ENCODE measurements at places on chromosomes 1 and 21.

GRCh38 chr21:36692835-36693488, 6.0 kb upstream of the SIM2 start:
- peak; percentile 8 for DNase-seq

- DNase-seq, result peak; percentile 73
These were observed 42.1 kb upstream of the ZP4 start for GRCh38 chr1:237932816-237933215.

- DNase-seq, result no peak
These were observed 126.4 kb upstream of the SLC45A1 start for GRCh38 chr1:8191474-8191873.

- no peak for DNase-seq
These were observed 8.3 kb downstream of the NOS1AP start for GRCh38 chr1:162077648-162078299.

DNA sequence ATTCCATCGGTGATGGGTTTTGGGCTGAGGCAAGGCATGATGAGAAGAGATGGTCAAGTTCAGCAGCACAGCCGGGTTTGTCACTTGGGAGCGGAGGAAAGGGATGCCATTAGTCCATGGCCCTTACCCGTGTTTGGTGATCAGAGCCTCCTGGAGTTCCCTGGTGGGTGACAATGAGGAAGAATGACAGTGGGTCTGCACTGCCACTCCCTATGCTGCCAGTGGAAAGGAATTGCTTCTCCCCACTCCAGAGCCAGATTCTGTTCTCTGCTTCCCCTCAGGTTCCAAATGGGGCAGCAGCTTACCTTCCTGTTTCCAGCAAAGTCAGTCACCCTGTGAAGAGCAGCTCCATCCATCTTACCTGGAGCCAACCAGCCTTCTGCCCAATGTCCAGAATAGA, 393.1 kb downstream of the PTPRU start:
- DNase-seq, result no peak

DNA sequence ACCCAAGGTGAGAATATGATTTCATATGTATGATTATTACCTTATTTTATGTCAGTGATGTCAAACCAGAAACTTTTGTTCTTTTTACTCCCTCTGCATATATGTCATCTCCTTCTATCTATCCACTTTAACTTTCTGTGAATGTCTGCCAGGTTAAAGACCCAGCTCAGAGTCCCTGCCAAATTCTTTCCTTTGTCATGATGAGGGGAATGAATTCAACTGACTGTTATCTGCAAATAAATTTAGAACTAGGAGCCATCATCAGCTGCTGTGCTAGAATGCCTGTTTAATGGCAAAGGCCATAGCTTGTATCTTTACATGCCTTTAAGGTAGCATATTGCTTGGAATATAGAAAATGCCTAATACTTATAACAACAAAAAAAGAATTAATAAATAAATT, 815.6 kb upstream of the NEGR1 start:
- no peak for DNase-seq

GRCh38 chr1:65065524-65066418, 82.2 kb upstream of the AK4 start:
- no peak for DNase-seq

DNA sequence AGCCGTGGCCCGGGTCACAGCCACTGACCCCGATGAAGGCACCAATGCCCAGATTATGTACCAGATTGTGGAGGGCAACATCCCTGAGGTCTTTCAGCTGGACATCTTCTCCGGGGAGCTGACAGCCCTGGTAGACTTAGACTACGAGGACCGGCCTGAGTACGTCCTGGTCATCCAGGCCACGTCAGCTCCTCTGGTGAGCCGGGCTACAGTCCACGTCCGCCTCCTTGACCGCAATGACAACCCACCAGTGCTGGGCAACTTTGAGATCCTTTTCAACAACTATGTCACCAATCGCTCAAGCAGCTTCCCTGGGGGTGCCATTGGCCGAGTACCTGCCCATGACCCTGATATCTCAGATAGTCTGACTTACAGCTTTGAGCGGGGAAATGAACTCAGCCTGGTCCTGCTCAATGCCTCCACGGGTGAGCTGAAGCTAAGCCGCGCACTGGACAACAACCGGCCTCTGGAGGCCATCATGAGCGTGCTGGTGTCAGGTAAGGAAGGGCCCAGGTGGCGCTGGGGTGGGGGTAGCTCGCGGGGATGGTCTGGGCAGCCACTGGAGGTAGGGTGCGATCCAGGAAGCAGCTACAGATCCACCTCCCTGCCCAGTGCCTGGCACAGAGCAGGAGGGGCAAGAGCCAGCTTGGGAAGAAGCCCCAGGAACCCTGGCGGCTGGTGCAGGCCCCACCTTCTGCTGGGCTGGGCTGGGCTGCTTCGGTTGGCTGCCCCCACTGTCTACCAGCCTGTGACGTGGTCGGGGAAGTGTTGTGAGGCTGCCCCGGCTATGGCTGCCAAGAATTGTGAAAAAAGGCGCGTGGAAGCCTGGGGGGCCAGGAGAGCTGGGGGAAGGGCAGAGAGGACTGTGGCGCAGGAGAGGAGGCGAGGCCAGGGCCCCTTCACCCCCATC, 3.8 kb downstream of the CELSR2 start:
- peak; percentile 81 for DNase-seq

- no peak for DNase-seq
These were observed 94.6 kb downstream of the FGGY start for GRCh38 chr1:59391212-59392179.

- DNase-seq, result no peak
These were observed 734 bp downstream of the PTPN22 start for GRCh38 chr1:113870778-113871177.

DNA sequence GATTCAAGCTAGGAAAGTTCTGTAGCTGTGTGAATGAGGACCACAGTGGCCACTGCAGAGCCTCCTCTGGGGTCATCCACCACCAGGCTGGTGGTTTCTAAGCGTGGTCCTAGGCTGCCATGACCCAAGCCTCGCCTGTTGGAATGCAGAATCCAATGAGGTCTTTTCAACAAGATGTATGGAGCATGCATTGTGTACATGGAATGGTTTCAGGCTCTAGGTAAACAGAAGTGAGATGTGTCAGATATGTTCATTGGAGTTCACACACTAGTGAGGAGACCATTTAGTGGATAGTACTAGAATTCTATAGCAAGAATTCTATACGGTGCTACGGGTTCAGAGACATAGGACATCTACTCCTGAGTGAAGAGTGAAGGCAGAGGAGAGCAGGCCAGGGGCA, 10.7 kb downstream of the RNU5D-1 start:
- DNase-seq, result no peak

DNA sequence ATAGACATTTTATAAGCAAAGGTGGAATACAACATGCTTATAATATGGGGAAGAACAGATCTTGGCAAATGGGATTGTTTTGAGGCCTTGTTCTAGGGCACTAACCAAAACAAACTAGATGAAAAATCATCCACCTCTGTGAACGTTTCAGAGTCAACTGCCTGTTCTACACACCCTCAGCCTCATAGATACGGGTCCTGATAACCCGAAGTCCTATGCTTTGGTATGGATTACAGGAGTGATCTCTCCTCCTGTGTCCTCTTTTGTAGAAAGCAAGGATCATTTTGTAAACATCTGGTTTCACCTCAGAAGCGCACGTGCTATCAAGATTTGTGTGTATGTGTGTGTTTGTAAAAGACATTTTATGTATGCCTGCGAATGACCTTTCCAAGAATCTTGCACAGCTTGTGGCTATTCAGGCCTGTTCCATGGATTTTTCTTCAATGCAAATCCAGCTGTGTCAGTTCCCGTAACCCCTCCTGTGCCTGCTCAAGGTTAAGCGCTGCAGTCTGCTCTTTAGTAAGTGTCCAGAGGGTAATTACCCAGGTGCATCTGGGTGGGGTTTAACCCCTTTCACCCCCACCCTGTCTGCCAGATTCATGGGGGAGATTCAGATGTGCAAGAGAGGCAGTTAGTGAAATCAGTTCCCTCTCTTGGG, 132.4 kb downstream of the ROR1 start:
- DNase-seq, result no peak

DNA sequence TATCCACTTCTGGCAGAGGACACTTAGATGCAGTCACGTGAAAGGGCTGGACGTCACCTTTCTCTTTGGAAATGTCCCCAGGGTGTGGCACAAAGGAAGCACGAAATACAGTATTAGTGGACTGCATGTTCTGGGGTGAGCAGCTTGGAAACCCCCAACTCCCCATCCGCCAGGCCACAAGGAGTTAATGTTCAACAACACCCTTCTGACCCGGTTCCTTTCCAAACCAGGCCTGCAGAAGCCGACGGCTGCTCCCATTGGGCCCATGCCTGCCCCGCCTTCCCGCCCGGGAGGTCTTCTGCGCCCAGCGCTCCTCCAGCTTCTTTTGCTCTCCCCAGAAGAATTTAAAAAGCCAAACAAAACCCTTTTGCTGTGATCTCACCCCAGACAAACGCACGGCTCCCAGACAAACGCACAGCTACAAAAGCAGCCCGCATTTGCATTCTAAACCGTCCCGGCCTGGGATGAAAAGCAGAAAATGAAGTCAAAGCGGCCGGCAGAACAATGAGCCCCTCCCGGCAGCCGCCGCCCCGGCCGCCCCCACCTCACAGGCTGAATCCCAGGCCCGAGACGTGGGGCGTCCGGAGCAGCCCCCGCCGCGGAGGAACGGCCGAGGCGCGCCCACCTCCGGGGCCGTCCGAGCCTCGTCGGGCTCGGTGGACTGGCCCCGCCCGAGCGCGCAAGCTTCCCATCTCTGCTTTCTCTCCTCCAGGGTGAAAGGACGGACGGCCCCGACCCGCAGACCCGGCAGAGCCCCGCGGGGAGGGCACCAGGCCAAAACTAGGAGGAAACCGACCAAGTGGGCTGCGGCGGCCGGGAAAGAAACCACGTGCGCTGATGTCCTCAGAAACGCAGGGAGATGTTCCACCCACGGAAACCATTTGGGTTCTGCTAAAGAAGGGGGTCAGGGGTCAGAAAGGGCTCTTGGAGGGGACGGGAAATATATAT, 101.9 kb downstream of the PLPP3 start:
- DNase-seq, result peak; percentile 83

DNA sequence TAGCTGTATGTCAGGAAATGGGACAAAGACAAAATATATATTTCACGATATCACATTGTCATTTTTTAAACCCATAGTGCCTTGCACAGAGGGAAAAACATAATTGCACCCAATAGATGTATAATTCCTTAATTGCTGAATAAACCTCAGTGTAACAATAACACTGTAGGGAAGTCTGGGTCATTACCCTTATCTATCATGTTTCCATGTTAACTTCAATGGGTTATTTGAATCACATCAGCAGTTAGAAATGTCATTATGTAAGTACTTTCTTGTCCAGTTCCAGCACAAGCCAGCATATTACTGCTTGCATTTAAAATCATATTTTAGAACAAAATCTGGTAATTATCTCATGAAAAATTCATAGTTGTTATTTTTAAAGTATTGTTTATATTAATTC, 222.7 kb downstream of the HMCN1 start:
- DNase-seq, result no peak

DNA sequence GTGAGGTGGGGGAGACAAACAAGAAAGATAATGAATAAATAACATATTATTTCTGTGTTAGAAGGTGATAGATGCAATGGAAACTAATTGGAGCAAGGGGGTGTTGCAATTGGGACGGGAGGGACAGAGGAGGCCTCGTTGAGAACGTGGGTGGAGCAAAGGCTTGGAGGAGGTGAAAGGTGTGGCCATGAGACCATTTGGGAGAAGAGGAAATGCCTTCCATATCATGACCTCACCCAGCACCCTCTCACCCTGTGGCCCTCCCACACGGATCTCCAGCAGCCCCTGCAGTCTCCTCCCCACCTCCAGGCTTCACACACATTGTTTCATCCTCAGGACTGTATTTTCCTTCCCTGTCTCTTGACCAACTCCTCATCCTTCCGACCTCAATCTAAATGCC, 85.3 kb upstream of the ARHGAP29 start:
- DNase-seq, result no peak

DNA sequence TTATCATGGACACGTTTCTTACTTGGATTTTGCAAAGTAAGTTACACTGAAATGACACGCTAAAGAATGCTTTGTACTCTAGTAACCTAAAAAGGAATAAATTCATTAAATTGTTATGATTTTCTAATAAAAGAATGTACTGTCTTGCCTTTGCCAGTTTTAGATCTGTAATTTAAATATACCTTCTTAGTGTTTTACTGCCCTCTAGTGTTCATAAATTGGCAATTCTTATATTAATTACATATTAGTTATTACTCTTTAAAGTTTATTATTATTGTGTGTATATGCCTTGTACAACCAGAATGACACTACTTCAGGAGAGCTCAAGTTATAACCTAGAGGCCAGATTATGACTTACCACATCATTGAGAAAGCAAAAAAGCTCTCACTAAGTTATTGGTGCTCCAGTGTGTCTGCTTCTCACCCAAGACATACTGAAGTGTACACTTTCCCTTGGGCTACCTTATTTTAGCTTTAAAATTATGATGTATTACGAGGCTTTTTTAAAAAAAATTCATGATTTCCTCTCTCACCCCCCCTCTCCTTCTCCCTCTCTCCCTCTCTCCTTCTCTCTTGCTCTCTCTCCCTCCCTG, 169.9 kb downstream of the HS2ST1 start:
- peak; percentile 25 for DNase-seq

DNA sequence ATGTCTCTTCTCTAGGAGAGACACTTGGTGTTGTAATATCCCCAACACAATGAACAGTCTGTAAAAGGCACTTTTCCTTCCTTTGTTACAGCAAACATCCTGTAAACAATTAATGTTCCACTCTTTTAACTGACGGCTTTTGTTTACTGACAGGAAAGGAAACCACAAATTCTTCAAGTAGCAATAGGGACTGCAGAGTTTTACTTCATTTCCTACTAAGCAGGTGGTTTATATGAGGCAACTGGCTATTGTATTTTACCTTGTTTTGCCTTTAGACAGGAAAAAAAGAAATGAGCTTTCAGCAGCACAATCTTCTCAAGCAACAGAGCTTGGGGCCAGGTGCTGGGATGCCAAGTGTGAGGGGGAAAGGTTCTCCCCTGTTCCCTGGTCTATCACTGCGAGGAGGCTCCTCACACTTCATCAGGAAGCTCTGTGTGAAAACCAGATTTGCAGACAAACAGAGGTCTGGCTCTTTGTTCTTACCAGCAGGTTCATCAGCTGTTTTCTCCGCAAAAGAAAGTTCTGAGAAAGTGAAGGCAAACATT, 51.2 kb downstream of the SIPA1L2 start:
- peak; percentile 26 for DNase-seq

GRCh38 chr1:116716391-116716790, 37.8 kb upstream of the CD2 start:
- DNase-seq, result no peak

DNA sequence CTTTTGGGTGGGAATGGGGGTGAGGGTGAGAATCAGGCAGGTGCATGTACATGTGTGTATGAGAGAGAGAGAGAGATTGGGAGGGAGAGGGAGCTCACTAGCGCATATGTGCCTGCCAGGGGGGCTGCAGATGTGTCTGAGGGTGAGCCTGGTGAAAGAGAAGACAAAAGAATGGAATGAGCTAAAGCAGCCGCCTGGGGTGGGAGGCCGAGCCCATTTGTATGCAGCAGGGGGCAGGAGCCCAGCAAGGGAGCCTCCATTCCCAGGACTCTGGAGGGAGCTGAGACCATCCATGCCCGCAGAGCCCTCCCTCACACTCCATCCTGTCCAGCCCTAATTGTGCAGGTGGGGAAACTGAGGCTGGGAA, 95.0 kb downstream of the EPHB2 start:
- no peak for DNase-seq

Data from astrocyte of the hippocampus (primary cell).